Ovary (tissue), 10 donors: ENCODE measurements at places on chromosomes 4 and X. TPM values are rescaled to one million over a fixed set of nuclear protein-coding genes. Genes with fewer than 3 reads are reported as not detected.

- H3K27me3 ChIP-seq = no peaks in the 10 kb centered on the region
- H3K4me1 ChIP-seq = no peaks in the 10 kb centered on the region
- H3K27ac ChIP-seq = no peak overlapping the region
- no peak for DNase-seq
Measured at GRCh38 chrX:75273483-75273882, 402 bp upstream of the UPRT start.

- H3K36me3 ChIP-seq = no peaks in the 10 kb centered on the region
- H3K4me1 ChIP-seq = no peaks in the 10 kb centered on the region
- H3K27ac ChIP-seq = no peak overlapping the region
- no peak for DNase-seq
- no peaks in the 10 kb centered on the region for H3K27me3 ChIP-seq
Measured at GRCh38 chrX:121836000-121836399, 788.6 kb downstream of the GLUD2 start.

The ZBED1 gene
- total RNA-seq = 23.4 TPM

The FAM13A gene
- total RNA-seq = 43.0 TPM

The AASDH gene
- 10.1 TPM for total RNA-seq

The RASSF6 gene
- 0.83 TPM for total RNA-seq

GRCh38 chr4:140012688-140013486, 141.1 kb downstream of the MAML3 start:
- peaks cover 4% of the 10 kb centered on the region for H3K4me1 ChIP-seq
- no peak overlapping the region for H3K27ac ChIP-seq

The HELT gene
- not detected for total RNA-seq

GRCh38 chr4:189765736-189766135, 174.9 kb upstream of the FRG1 start:
- no peak overlapping the region for H3K27ac ChIP-seq
- H3K4me1 ChIP-seq = peaks cover 5% of the 10 kb centered on the region
- H3K4me3 ChIP-seq = no peak overlapping the region
- no peak for DNase-seq

GRCh38 chr4:165191814-165192499, 15.4 kb upstream of the KLHL2 start:
- DNase-seq = no peak
- H3K36me3 ChIP-seq = no peaks in the 10 kb centered on the region
- no peaks in the 10 kb centered on the region for H3K27me3 ChIP-seq
- no peaks in the 10 kb centered on the region for H3K4me1 ChIP-seq
- no peak overlapping the region for H3K27ac ChIP-seq

DNA sequence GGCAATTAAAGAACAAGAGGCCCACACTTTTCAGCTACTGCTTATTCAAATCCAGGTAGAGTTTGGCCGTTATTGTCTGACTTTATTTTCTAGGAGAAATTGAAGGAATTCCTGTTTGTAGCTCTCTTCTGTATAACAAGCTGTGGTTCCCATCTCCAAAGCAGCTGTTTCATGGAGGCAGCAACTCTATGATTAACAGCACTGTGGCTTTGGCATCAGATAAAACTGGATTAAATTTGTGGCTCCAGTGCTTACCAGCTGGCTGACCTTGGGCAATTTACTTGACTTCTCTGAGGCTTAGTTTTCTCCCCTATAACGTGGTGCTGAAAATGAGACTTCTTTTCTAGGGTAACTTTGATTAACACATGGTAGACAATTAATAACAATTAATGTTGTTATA, 28.1 kb downstream of the SLC30A9 start:
- no peak overlapping the region for H3K4me3 ChIP-seq
- H3K4me1 ChIP-seq = no peaks in the 10 kb centered on the region
- H3K27me3 ChIP-seq = no peaks in the 10 kb centered on the region
- no peak for DNase-seq

DNA sequence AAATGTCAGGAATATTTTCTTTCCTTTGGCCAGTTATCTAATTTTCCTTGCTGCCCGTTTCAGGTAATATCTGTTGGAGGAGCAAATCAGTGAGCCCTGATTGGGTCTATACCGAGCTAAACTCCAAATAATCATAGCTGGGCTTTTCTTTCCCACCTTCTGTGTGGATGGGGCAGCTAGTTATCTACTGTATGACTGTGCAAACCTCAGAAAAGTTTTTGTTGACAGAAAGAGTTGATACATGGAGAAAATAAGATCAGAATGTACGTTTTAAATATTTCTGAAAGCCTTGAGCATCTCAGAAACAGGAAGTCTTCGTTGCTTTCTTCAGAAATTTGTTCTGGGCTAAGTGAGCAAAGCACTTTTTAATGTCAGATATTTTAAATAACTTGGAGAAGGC, 6.2 kb upstream of the CXCL5 start:
- H3K4me3 ChIP-seq = no peak overlapping the region
- no peaks in the 10 kb centered on the region for H3K36me3 ChIP-seq
- DNase-seq = no peak
- H3K27me3 ChIP-seq = no peaks in the 10 kb centered on the region

The TIMM8A gene
- 9.5 TPM for total RNA-seq

DNA sequence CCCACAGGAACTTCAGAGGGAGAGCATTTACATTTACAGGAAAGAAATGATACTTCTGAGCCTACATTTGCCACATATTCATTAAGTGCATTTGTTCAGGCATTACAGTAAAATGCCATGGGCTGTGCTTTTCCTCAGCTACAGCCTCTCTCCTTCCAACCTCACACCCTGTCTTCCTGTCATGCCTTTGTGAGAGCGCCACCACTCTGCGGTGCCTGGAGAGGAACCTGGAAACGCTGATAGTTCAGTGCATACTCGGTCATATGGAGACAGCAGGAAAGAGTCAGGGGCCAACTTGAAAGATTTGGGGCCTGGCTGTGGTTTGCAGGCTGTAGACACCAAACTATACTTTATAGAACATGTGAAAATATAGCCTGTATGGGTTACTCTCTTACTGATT, 40.5 kb downstream of the NFKB1 start:
- H3K4me3 ChIP-seq = no peak overlapping the region
- no peaks in the 10 kb centered on the region for H3K36me3 ChIP-seq

The PFKFB1 gene
- total RNA-seq = not detected

GRCh38 chr4:52371841-52372240, 287.3 kb downstream of the USP46 start:
- H3K27ac ChIP-seq = no peak overlapping the region
- no peaks in the 10 kb centered on the region for H3K4me1 ChIP-seq

GRCh38 chr4:2222838-2223237, 19.1 kb downstream of the HAUS3 start:
- no peaks in the 10 kb centered on the region for H3K27me3 ChIP-seq
- H3K4me3 ChIP-seq = no peak overlapping the region

DNA sequence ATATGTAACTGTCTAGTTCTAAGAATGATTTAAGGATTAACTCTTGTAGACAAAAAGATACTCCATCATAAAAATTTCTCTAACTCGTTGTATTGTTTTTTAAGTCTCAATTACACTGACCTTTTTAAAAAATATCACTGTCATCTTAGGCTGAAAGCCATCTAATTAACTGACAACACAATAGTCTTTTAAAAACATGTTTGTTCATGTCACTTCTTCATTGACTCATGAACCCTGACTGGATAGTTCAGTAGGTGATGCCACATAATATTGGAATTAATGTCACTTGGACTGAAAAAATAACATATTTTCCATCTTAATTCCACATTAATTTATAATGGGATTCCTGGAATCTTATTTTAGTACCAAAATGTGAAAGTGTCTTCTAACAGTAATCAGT, 179.3 kb downstream of the ADGRL3 start:
- no peak overlapping the region for H3K27ac ChIP-seq
- no peaks in the 10 kb centered on the region for H3K4me1 ChIP-seq
- H3K4me3 ChIP-seq = no peak overlapping the region
- H3K27me3 ChIP-seq = no peaks in the 10 kb centered on the region
- DNase-seq = no peak
- H3K36me3 ChIP-seq = no peaks in the 10 kb centered on the region

The NLRP2B gene
- total RNA-seq = not detected

DNA sequence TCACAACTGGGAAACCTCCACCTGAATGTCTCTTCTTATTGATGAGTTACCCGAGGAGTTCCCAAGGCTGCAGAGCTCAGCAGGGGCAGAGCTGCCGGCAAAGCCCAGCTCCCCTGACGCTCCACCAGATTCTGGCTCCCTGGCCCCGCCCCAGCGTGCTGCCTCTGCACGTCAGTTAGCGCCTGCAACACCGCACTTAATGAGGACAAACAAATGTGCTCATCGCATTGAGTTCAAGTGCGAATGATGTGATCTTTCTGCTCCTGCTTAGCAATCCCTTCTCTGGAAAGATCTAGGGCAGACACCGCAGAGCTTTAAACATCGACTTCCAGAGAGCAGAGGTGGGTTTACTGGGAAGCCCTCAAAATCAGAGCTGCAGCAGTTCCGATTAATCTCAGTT, 55.5 kb upstream of the FBXW7 start:
- H3K4me3 ChIP-seq = no peak overlapping the region
- H3K4me1 ChIP-seq = no peaks in the 10 kb centered on the region
- H3K36me3 ChIP-seq = no peaks in the 10 kb centered on the region
- H3K27me3 ChIP-seq = no peaks in the 10 kb centered on the region
- H3K27ac ChIP-seq = no peak overlapping the region

DNA sequence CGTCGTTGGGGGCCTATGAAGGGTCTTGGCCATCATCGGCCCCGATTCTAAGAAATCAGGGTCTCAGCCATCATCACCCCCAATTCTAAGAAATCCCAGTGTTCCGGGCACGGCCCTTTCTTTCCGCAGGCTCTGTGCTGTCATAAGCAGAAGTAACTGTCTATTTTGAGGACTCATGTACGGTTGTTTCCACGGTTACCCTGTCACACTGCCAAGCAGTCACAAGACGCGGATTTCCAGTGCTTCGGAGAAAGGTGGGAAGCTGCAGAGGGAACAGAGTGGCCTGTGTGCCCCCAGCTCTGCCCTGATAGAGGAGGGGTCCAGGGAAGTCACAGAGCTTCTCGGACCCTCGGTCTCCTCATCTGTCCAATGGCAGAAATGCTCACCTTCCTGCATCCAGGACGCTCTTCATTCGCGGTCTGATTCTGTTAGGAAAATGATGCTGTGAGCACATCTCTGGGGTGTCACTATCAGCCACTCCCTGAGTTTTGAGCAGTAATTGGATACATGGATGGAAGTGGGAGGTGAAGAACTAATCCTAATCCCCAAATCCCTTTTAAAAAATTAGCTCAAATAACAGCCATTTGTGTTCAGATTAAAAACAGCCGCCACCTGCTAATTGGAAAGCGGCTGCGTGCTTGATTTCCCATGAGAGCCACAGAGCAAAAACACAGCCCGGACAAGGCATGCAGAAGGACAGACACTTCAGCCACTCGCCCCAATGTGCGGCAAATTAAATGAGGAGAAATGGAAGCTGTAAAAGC, 73.1 kb downstream of the WFS1 start:
- H3K4me1 ChIP-seq = no peaks in the 10 kb centered on the region
- H3K27ac ChIP-seq = no peak overlapping the region

DNA sequence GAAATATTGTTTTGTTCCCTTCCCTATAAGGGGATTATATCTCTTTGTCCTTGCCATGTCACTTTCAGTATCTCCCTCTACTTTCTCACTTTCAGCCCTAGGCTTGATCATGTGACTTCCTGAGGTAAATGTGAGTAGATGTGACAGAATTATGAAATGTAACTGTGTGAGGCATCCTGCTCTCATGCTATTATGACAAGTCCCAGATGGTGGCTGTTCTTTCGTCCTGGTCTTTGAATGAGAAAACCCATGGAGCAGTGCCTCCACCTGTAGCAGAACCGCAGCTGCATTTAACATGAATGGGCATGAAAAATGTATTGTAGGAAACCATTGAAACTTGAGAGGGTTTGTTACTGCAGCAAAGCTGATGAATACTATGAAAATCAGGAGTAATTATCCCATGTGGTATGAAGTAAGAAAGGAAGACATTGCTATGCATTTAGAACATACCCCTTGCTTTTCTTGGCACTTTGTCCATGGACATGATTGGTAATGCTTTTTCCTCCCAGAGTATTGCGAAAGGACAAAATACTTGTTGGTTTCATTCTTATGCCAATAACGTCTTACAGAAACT, 202.2 kb upstream of the GPRIN3 start:
- H3K27ac ChIP-seq = no peak overlapping the region
- H3K4me3 ChIP-seq = no peak overlapping the region
- no peaks in the 10 kb centered on the region for H3K27me3 ChIP-seq

The ARX gene
- total RNA-seq = 110 TPM

- no peak overlapping the region for H3K4me3 ChIP-seq
- H3K4me1 ChIP-seq = no peaks in the 10 kb centered on the region
- no peaks in the 10 kb centered on the region for H3K27me3 ChIP-seq
Measured at GRCh38 chr4:34845926-34846325, 1398.4 kb downstream of the ARAP2 start.

GRCh38 chrX:100931218-100931924, 2.7 kb upstream of the XKRX start:
- no peak overlapping the region for H3K4me3 ChIP-seq
- no peak overlapping the region for H3K27ac ChIP-seq
- no peaks in the 10 kb centered on the region for H3K27me3 ChIP-seq
- DNase-seq = no peak
- no peaks in the 10 kb centered on the region for H3K4me1 ChIP-seq
- H3K36me3 ChIP-seq = no peaks in the 10 kb centered on the region

DNA sequence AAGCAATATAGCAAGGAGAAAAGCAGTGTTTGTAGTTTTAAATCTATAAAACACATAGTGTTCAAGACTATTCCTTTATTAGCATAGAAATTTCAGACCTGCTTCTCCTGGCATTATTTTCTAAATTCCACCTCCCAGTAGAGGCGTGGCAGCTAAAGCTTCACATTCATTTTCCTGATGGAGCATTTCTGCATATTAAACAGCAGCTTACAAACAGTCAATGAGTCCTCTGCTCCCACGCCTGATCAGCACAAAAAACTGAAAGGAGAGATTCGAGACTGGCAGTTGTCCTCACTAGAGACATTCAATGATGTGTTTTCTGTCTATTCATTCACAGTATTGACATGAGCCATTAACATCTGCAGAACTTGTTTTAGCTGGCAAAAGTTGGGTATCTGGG, 61.4 kb downstream of the SHISA3 start:
- H3K27ac ChIP-seq = no peak overlapping the region
- H3K27me3 ChIP-seq = no peaks in the 10 kb centered on the region
- H3K4me1 ChIP-seq = no peaks in the 10 kb centered on the region
- H3K4me3 ChIP-seq = no peak overlapping the region

DNA sequence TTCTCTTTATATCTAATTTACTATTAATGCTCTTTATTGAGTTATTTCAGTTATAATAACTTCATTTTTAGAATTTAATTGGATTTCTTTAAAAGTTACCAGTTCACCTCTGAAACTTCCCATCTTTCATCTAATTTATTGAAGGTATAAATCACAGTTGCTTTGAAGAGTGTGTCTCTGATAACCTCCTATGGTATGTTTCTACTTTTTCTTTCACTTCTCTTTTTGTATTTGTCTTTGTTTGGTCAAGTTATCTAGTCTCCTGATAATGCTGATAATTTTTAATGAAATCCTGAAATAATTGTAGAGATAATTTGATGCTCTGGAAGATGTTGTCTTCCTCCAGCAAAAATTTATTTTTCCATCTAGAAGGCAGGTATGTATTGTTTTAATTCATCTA, 141.6 kb upstream of the NPY2R start:
- no peaks in the 10 kb centered on the region for H3K4me1 ChIP-seq
- H3K27me3 ChIP-seq = no peaks in the 10 kb centered on the region
- no peak for DNase-seq
- H3K27ac ChIP-seq = no peak overlapping the region
- no peak overlapping the region for H3K4me3 ChIP-seq

GRCh38 chr4:44019721-44020120, 428.9 kb downstream of the KCTD8 start:
- H3K36me3 ChIP-seq = no peaks in the 10 kb centered on the region
- no peak for DNase-seq
- H3K27ac ChIP-seq = no peak overlapping the region
- no peak overlapping the region for H3K4me3 ChIP-seq

The RRH gene
- not detected for total RNA-seq
